Activated naive CD4-positive, alpha-beta T cell treated with anti-CD3 and anti-CD28 coated beads, Interleukin-2, amount 10 ng/mL, durations not matched to agents 7 days and 5 days (primary cell): ENCODE measurements at places on chromosomes 13 and 19.

DNA sequence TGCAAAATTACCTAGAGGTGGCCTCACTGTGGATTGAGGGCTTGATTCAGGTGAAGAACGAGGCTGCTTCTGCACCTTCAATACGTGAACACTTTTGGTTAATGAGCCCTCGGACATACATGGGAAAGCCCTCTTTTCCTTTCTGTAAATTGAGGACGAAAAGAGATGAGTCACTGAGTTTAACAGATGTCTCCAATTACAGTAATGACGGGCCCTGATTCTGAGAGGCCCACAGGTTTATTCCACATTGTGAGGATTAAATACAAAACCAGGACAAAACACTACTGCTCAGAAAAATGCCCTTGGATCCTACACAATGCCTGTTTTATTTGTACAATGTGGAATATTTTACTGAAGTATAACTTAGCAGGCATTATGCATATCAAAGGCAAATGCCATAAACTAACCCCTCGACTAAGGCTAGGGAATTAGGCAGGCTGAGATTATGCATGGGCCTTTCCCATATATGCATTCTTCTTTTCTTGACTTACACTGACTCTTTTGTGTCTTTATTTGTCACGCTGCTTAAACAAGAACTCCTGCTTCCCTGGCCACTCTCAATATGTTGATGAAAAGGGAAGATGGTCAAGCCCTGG, 819.9 kb downstream of the OLFM4 start:
- no peak for DNase-seq

DNA sequence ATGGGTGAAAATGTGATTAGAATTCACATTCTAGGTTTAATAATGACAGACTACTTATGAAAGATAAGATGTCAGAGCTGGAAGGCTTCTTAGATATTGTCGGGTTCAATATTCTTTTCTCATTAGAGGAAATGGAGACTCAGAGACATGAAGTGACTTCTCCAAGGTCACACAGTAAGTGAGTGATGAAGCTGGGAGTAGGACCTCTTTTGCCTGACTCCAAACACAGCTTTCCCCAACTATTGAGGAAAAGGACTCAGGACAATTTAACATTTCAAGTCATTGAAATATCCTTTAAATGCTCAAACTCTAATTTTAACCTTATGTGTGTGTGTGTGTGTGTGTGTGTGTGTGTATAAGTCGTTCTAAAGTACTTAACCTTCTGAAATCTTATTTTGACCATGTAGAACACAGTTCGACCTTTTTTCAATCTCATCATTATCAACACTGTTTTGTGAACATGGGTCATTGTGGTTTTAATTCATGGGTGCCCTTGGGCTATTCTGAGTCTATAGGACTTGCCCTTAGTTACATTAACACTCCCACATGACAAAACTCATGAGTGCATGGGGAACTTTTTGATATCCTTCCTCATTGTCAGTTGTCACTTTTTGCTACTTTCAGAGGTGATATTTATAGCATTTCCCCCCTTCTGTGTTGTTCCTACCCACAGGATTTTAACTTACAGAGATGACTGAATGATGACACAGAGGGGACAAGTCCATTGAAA, 53.0 kb downstream of the LRCH1 start:
- no peak for DNase-seq

DNA sequence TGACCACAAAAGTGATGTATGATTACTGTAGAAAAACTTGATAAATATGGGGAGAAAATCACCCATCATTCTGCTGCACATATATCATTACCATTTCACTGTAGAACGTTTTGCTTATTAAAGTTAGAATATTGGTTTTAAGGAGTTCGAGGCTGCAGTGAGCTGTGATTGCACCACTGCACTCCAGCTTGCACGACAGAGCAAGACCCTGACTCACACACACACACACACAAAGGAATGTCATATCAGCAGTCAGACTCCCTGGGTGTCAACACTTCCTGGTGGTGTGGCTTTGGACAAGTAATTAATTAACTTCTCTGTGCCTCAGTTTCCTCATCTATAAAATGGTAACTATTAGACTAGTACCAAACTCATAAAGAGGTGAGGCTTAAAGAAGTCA, 11.3 kb upstream of the PNMA8A start:
- DNase-seq = no peak

- DNase-seq = no peak
These were observed 12.1 kb downstream of the IQCN start for GRCh38 chr19:18262144-18262543.

GRCh38 chr19:42193706-42194105, 23.8 kb downstream of the DEDD2 start:
- no peak for DNase-seq

DNA sequence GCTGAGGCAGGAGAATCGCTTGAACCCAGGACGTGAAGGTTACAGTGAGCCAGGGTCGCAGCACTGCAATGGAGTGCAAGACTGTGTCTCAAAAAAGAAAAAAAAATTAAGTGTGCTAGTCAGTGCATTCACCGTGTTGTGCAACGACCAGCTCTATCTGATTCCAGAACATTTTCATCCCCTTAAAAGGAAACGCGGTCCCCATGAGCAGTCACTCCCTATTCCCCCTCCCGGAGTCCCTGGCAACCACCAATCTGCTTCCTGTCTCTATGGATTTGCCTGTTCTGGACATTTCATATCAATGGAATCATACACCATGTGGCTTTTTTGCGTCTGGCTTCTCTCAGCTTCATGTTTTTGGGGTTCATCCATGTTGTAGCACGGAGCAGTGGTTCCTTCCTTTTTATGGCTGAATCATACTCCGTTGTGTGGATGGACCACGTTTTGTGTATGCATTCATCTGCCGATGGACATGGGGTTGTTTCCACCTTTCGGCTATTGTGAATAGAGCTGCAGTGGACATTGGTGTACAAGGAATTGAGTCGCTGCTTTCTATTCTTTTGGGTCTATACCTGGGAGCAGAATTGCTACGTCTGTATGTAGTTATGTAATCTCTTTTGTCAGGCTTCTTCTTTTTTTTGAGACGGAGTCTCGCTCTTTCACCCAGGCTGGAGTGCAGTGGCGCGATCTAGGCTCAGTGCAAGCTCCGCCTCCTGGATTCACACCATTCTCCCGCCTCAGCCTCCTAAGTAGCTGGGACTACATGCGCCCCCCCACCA, 19.8 kb downstream of the MYO9B start:
- DNase-seq = no peak

GRCh38 chr13:38686577-38687245, at the start of gene FREM2:
FREM2 (plus strand) TSS chr13:38687077; CDS start chr13:38687345, 268 bp downstream.
- DNase-seq = peak; percentile 20

DNA sequence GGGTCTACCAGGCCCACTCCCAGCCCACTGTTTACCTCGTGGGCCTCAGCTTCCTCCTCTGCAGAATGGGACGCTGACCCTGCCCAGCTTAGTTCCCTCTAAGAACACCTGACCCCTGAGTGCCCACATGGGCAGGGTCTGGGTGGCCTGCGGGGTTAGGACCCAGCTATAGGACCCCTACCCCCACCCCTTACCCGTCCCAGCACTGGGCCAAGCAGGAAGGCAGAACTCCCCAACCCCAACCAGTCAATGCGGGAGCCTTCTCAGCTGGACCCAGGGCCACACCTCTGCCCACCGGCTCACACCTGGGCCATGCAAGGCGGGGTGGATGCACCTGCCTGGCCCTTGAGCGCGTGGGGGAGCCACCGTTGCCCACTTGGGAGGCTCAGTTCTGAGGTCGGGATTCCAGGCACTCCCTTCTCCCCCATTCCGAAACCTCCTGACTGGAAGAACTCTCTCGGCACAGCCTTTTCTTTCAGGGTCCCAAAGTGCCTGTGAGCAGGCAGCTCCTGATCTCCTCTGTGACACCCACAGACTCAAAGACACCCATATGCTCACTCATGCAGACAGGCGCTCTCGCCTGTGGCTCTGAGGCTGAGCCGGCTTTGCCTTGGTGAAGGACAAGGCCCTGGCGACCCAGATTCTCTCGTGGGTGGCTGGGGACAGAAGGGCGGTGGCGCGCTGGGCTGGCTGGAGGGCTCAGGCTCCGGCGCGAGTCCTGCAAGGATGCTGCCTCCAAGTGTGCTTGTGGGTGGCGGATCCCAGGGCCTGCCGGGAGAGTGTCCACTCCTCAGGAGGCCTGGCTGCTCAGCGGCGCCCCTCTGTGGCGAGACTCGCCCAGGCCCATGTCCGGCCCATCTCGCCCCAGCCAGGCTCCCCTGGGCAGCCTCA, 27.9 kb upstream of the PARP4 start:
- no peak for DNase-seq
